ENCODE measurements at places on chromosomes 11 and 22. TPM values are rescaled to one million over a fixed set of nuclear protein-coding genes. Genes with fewer than 3 reads are reported as not detected.

OR8D1 gene
- total RNA-seq, result not detected

- H3K27me3 ChIP-seq, result no peaks in the 10 kb centered on the region
- DNase-seq, result peak; percentile 63
- H3K4me3 ChIP-seq, result no peak overlapping the region
- peaks cover 40% of the 10 kb centered on the region for H3K4me1 ChIP-seq
- no peaks in the 10 kb centered on the region for H3K36me3 ChIP-seq
- peak overlapping the region; percentile 91 for H3K27ac ChIP-seq
Measured at GRCh38 chr11:16792426-16792825, 54.0 kb downstream of the C11orf58 start.

DNA sequence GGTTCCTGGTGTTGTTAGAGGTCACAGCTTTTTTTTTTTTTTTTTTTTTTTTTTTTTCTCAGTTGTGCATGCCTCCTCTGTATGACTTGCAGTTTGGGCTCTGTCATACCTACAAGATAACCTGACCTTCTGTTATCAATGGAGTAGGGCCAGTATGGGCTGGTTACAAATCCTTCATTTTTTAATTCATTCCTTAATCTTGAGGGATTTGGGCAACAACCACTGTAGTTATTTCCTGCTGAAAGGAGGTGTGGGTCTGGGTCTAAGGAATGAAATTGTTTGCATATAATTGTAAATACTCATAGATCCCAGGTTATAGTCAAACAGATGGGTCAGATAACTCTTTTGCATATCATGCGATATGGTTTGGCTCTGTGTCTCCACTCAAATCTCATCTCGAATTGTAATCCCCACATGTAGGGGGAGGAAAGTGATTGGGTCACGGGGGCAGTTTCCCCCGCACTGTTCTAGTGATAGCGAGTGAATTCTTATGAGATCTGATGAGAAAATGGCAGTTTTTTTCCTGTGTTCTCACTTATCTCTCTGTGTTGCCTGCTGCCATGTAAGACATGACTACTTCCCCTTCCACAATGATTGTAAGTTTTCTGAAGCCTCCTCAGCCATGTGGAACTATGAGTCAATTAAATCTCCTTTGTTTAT lies 14.1 kb upstream of the GLYAT start:
- H3K27ac ChIP-seq, result no peak overlapping the region
- no peaks in the 10 kb centered on the region for H3K36me3 ChIP-seq
- no peaks in the 10 kb centered on the region for H3K4me1 ChIP-seq
- DNase-seq, result peak; percentile 4
- H3K27me3 ChIP-seq, result no peaks in the 10 kb centered on the region
- H3K4me3 ChIP-seq, result no peak overlapping the region

DNA sequence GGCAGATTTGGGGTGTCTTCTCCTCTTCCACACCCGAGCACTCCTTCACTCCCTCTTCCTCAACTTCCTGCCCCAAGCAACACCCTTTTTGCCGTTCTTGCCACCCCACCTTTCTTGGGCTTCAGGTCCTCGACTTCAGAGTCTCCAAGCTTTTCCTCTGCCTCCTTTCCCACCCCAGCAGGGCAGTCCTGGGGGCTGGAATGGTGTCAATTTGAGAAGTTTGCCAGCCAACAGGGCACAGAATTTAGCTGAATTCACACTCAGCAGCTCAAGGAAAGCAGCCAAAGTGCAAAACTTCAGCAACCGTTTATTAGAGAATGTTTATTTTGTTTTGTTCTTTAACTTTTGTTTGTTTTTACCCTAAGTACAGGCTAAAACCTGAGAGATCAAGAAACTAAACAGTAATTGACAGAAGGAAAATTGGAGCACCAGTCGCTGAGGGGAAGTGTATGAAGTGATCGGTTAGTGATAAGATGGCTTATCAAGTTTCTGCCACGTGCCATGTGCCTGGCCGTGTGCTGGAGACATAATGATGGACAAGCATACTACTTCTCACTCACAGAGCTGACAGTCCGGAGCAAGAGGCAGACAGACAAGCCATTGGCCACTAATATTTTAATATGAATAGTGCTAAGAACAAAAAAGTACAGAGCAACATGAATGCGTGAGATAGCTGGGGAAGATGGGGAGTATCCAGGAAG lies 44.4 kb downstream of the AHNAK start:
- H3K4me3 ChIP-seq, result no peak overlapping the region
- DNase-seq, result no peak
- no peaks in the 10 kb centered on the region for H3K27me3 ChIP-seq
- H3K4me1 ChIP-seq, result peaks cover 13% of the 10 kb centered on the region
- no peaks in the 10 kb centered on the region for H3K36me3 ChIP-seq

- no peak overlapping the region for H3K4me3 ChIP-seq
- H3K36me3 ChIP-seq, result no peaks in the 10 kb centered on the region
- H3K4me1 ChIP-seq, result peaks cover 42% of the 10 kb centered on the region
Measured at GRCh38 chr11:828506-829175, 922 bp downstream of the CRACR2B start.

- H3K27me3 ChIP-seq, result no peaks in the 10 kb centered on the region
- H3K27ac ChIP-seq, result no peak overlapping the region
- H3K4me3 ChIP-seq, result no peak overlapping the region
- no peaks in the 10 kb centered on the region for H3K4me1 ChIP-seq
- no peak for DNase-seq
- H3K36me3 ChIP-seq, result no peaks in the 10 kb centered on the region
Measured at GRCh38 chr11:111044751-111045406, 200.6 kb upstream of the POU2AF2 start.

DNA sequence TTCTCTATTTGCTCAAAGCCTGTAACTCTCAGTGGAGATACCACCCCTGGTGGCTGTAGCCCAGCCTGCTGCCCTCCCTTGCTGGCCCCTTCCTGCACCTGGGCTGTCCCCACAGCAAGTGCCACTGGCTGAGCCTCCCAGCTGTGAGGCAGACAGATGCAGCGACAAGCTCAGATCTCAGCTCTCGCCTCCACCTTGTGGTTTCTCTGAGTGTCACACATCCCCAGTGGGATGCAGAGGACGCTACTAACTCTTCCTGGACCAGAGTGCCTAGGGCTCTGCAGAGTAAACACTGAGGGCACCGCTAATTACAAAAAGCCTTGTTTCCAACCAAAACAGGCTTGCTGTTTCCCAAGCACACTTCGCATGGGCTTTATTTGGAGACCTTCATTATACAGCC lies 8.9 kb downstream of the YPEL1 start:
- H3K27me3 ChIP-seq, result no peaks in the 10 kb centered on the region
- no peaks in the 10 kb centered on the region for H3K36me3 ChIP-seq
- H3K4me3 ChIP-seq, result no peak overlapping the region
- no peak for DNase-seq

DNA sequence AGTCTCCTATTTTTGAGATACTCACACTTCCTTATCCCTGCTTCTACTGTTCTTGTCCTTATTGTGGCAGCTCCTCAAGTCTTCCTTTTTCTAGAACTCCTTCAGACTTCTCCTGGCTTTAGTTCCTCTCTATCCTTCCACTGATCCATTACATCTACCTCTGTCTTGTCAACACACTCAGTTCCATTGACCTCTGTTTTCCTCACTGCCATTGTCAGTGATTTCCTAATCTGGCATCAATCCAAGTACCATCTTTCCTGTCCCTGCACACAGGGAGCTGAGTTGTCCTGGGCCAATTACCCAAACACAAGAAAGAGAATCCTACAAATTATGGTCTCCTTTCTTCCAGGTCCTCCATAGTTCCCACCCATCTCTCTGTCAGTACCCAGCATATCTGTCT lies 27.9 kb upstream of the RIC3 start:
- H3K27ac ChIP-seq, result no peak overlapping the region
- H3K4me1 ChIP-seq, result no peaks in the 10 kb centered on the region
- H3K36me3 ChIP-seq, result no peaks in the 10 kb centered on the region
- peaks cover 23% of the 10 kb centered on the region for H3K27me3 ChIP-seq
- no peak overlapping the region for H3K4me3 ChIP-seq
- no peak for DNase-seq

- no peak overlapping the region for H3K4me3 ChIP-seq
- peaks cover 12% of the 10 kb centered on the region for H3K4me1 ChIP-seq
- DNase-seq, result no peak
- no peak overlapping the region for H3K27ac ChIP-seq
- H3K36me3 ChIP-seq, result no peaks in the 10 kb centered on the region
Measured at GRCh38 chr11:72568861-72569260, 105.4 kb downstream of the PDE2A start.

- DNase-seq, result peak; percentile 83
- no peak overlapping the region for H3K27ac ChIP-seq
- H3K27me3 ChIP-seq, result no peaks in the 10 kb centered on the region
- H3K36me3 ChIP-seq, result no peaks in the 10 kb centered on the region
- H3K4me1 ChIP-seq, result no peaks in the 10 kb centered on the region
Measured at GRCh38 chr11:102494216-102494615, 36.3 kb downstream of the MMP7 start.

DNA sequence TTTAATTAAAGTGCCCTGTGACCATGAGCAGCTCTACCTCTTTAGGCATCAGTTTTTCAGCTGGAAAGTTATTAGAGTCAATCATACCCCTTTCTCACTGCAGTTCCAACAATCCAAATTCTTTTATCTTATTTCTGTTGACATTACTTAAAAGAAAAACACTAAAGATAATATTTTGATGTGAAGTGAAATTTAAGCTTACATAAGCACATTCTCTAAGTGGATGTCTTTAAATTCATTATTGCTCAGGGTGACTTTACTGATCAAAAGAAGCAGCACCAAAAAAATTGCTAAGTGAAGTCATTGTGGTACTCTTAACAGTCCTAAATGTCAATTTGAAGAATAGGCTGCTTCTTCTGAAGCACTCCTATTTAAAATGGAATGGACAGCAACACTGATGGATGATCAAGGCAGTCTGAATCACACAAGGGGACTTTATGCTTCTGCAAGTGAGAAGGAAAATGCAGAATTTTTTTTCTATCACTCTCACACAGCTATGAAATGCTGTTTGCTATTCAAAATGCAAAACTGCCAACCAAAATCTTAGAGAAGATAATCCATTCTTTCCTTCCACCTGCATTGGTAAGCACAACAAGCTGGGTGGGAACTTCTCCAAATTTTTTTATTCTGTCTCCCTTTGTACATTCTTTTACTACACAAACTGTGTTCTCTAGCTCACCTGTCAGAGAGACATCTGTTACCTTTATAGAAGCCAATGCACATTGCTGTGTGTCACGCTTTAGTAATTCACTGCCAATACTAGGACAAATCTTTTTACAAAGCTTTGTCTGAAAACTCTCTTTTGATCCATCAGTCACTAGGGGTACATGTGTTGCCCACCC lies 179.9 kb downstream of the GRIA4 start:
- no peak for DNase-seq
- no peaks in the 10 kb centered on the region for H3K36me3 ChIP-seq
- H3K4me3 ChIP-seq, result no peak overlapping the region
- H3K4me1 ChIP-seq, result no peaks in the 10 kb centered on the region
- no peaks in the 10 kb centered on the region for H3K27me3 ChIP-seq
- no peak overlapping the region for H3K27ac ChIP-seq

PDE3B gene
- total RNA-seq, result 2.9 TPM

GRCh38 chr22:26767351-26768155 lies 110.2 kb downstream of the MIAT start:
- H3K4me1 ChIP-seq, result peaks cover 13% of the 10 kb centered on the region
- no peaks in the 10 kb centered on the region for H3K27me3 ChIP-seq
- no peak overlapping the region for H3K27ac ChIP-seq
- no peak overlapping the region for H3K4me3 ChIP-seq

FGF4 gene
- not detected for total RNA-seq

DNA sequence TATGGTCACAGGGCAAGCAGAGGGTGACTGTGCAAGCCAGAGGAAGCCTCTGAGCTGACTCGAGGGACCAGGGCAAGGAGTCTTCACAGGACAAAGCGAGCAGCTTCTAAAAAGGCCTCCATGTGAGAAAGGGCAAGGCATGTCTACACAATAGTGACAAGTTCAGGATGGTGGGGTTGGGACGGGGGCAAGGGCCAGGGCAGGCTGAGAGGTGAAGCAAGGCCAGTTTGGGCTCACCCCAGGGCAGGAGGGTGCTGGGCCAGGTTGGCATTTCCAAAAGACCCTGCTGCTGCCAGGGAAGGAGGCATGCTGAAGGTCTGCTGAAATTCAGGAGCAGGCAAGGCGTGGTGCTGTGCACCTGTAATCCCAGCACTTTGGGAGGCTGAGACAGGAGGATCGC lies 12.3 kb upstream of the CABP7 start:
- H3K36me3 ChIP-seq, result no peaks in the 10 kb centered on the region
- H3K27me3 ChIP-seq, result no peaks in the 10 kb centered on the region
- H3K27ac ChIP-seq, result no peak overlapping the region
- H3K4me3 ChIP-seq, result no peak overlapping the region
- DNase-seq, result no peak
- H3K4me1 ChIP-seq, result peaks cover 8% of the 10 kb centered on the region

GRCh38 chr11:64235437-64236161 lies 1.2 kb downstream of the VEGFB start:
- peaks cover 23% of the 10 kb centered on the region for H3K4me1 ChIP-seq
- H3K27me3 ChIP-seq, result no peaks in the 10 kb centered on the region
- DNase-seq, result no peak
- peaks cover 11% of the 10 kb centered on the region for H3K36me3 ChIP-seq
- H3K4me3 ChIP-seq, result peak overlapping the region; percentile 45

TYR gene
- total RNA-seq, result not detected

MFRP gene
- not detected for total RNA-seq

GRCh38 chr11:132894606-132895005 lies 637.7 kb downstream of the OPCML start:
- H3K4me3 ChIP-seq, result no peak overlapping the region
- H3K36me3 ChIP-seq, result no peaks in the 10 kb centered on the region
- H3K27ac ChIP-seq, result no peak overlapping the region
- peaks cover 19% of the 10 kb centered on the region for H3K4me1 ChIP-seq

LRRC4C gene
- total RNA-seq, result 9.0 TPM

MDK gene
- total RNA-seq, result 277 TPM

DNA sequence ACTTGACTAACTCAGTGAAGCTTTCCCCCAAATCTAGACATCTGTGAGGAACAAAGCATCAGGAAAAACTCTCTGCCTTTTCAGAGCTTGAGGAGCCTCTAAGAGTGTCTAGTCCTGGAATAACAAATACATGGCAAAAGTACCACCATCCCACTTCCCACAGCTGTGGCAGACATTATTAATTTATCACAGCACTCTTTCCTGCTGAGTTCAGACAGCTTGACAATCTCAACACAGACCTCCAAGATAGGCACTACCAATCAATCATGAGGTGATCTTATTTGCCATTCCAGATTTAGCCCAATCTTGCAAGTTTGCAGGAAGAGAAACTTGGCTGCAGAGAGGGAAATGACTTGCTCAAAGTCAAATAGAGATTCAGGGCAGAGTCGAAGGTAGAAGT lies 202.8 kb downstream of the MN1 start:
- DNase-seq, result no peak
- no peaks in the 10 kb centered on the region for H3K36me3 ChIP-seq
- no peaks in the 10 kb centered on the region for H3K4me1 ChIP-seq
- H3K27ac ChIP-seq, result no peak overlapping the region
- H3K4me3 ChIP-seq, result no peak overlapping the region

FADD gene
- total RNA-seq, result 37.8 TPM

DNA sequence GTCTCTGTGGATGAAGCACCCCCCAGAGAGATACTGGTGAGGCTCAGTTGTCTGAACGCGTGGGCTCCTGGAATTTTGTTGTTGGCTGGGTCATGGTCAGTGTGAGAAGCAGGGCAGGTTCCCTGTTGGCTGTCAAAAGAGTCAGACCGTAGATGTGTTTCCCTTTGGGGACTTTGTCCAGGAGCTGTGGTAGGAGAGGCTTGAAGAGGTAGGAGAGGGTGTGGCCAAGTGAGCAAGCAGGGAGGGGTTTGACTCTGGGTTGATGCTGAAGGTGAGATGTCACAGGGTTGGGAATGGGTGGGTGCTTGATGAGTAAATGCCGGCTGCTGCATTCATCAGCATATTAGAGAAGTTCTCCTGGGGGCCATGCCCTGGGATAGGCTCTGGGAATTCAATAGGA lies 803.2 kb downstream of the TBC1D22A start:
- H3K27ac ChIP-seq, result no peak overlapping the region
- H3K4me3 ChIP-seq, result no peak overlapping the region
- DNase-seq, result no peak
- H3K36me3 ChIP-seq, result no peaks in the 10 kb centered on the region

OTOG gene
- not detected for total RNA-seq
